ENCODE measurements at places on chromosomes 1 and 21.

- no peak for DNase-seq
Observed at GRCh38 chr1:168202941-168203654, 22.7 kb upstream of the SFT2D2 start.

DNA sequence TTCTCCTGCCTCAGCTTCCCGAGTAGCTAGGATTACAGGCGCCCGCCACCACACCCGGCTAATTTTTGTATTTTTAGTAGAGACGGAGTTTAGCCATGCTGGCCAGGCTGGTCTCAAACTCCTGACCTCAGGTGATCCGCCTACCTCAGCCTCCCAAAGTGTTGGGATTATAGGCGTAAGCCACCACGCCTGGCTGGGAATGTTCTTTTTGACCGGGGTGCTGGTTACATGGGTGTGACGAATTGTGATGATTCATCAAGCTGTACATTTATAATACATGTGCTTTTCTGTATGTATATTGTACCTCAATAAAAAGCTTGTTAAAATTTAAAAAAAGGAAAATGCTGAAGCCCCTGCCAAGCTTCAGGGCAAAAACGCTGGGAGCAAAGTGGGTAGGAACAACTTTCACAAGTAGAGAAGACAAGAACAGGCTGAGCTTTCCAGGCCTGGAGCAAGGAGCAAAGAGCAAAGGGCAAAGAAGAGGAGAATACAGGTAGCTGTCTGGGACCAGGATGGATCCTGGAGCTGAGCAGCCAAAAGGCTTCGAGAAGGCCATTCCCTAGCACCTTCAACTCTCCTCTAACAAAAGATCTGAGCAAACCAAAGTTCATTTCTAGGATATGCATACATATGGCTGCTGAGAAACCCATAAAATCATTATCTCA, 20.5 kb upstream of the YRDC start:
- no peak for DNase-seq

- peak; percentile 55 for DNase-seq
Observed at GRCh38 chr21:34845521-34846451, 177.0 kb downstream of the CLIC6 start.

DNA sequence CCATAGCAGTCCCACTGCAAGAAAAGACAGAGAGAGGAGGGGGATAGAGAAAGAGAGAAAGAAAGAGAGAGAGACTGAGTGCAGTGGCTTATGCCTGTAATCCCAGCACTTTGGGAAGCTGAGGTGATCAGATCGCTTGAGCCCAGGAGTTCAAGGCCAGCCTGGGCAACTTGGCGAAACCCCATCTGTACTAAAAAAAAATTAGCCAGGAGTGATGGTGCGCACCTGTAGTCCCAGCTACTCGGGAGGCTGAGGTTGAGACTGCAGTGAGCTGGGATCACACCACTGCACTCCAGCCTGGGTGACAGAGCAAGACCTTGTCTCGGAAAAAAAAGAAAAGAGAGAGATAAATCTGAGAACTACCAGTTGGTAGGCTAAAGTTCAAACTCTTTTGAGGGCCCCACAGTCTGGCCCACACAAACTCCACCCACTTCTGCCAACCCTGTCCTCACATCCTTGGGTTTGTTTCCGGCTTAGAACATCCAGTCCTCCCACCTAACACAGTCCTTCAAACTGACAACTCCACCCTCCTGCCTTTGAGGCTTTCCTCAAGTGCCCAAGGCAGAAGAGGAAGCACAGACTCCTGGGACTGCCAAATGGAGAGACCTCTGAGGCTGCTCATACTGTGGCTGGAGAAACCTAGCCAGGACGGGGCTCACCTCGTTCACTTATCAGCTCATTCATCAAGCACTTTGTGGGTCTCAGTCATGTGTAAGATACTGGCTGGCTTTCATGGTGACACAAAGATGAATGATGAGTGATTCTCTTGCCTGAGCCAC, 20.1 kb downstream of the TFAP2E start:
- DNase-seq = no peak

DNA sequence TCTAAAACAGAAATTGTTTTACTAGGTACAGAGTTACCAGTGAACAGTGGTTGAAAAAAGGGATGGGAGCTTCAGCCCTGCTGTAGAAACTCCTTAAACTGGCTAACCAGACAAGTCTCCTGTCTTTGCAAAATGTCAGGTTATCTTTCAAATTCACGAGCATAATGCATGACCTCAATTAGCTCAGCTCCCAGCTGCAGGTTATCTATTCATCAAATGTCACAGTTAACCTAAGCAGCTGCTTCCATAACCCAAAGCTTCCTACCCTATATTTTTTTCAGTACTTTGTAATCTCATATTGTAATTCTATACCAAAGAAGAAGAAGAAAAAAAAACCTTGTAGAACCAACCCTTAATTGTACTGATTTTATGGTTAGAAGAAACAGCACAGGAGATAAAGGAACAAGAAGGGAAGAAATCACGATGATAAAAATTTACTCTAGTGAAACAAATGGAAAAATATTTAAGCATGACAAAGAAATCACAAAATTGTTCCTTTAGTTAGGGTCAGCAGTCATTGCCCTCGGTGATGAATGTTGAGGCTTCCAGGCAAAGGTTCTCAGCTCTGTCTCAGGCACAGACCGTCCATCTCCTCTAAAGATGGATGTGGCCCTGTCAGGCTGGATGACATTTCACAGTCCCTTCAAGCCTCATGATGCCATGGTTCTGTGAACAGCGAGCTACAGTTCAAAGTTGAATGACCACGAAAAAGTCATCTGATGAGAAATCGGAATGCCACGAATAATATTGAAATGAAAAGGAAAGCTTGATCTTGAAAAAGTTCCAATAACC, 95.9 kb downstream of the PLD5 start:
- DNase-seq = no peak

- DNase-seq = no peak
Observed at GRCh38 chr21:42784276-42784675, 95.1 kb downstream of the WDR4 start.

DNA sequence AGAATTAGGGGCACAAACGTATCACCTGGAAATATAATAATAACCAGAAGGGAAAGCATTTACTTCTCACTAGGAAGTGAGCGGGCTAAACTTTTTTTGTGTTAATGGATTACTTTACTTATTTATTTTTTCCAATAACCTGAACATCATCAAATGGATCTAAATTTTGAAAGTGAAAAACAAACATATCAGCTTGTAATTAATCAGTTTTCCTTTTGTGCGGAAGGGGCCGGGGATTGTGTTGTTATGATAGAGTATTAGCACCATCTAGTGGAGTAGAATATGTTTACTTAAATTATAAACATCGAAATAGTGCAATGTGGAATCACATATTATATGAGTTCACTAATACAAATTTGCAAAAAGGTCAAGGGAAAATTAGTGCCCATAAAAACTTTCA, 9.0 kb downstream of the CFH start:
- DNase-seq = no peak

GRCh38 chr1:185291652-185292051, 25.4 kb downstream of the IVNS1ABP start:
- DNase-seq = no peak

DNA sequence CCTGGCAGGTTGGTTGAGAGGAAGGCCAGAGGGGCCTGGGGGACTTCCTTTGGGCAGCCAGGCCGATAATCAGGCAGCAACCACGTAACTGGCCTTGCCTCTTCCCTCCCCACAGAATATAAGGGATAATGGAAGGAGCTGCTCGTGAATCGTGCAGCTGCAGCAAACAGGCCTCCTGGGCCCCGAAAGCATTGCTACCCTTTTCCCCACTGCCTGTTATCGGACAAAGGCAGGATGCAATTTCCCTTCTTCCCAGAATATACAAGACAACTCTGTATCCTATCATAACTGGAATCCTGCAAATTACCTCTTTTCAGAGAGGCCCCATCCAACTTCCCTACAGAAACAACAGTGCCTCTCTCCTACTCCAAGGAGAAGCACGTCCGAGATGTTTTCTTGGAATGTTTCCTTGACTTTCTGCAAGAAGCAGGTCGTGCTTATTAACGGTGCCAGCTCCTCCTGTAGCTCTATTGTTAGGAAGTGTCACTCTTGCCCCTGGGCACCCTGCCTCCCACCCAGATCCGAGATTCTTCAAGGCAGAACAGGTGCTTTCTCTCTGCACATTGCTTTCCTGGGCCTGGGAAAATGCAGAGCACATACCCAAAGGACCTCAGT, 106.0 kb upstream of the TIAM1 start:
- DNase-seq = peak; percentile 65

DNA sequence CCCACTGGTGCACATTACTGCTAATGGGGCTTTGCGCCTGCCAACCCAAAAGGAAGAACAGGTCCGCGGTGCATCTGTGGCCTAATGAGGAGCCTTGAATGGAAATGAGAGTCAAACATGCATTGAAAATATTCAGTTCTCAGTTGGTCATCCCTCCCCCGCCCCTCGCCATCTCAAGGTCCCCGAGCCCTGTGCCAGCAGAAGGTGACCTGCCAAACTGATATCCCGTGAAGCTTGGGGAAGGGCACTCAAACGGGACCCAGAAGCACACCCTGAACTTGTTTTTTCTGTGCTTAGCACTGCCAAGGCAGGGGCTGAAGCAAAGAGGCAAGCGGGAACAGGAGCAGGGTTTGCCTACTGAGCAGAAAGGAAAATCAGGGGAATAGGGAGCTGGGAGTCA, 67.9 kb upstream of the ZNF648 start:
- no peak for DNase-seq

- no peak for DNase-seq
Observed at GRCh38 chr1:239025223-239025622, 361.1 kb upstream of the CHRM3 start.

DNA sequence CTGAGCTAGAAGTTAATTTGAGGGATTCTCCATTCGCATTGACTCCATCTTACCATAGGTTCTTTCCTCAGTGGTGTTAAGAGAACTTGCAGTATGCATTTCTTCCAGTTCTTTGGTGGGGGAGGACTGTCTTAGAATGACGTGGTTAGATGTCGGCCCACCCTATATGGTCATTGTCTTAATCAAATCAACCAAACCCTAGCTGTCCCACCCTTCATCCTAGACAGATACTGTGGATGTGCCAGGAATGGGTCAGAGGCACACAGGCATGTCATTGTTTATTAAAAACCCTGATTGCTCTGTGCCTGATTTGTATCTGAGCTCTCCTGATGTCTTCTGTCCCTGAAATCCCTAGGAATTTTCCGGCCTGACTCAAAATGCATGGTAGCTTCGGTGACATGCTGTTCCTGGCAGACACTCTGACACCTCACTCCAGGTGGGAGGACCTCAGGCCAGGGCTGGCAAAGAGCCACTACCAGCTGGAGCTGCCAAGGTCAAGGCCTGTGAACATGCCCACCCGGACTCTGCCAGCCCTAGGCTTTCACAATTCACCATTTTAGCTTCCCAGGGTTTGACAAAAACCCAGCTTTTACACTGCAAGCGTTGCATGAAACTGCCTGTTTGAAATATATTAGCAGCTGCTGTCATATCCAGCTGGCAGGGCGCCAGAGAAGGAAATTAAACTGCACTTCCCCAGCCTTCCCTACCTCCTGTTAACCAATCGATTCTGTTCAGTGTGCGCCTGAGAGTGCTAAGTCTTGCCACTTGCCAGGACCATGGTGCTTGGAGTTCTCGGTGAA, 134.0 kb downstream of the FAM78B start:
- peak; percentile 68 for DNase-seq

DNA sequence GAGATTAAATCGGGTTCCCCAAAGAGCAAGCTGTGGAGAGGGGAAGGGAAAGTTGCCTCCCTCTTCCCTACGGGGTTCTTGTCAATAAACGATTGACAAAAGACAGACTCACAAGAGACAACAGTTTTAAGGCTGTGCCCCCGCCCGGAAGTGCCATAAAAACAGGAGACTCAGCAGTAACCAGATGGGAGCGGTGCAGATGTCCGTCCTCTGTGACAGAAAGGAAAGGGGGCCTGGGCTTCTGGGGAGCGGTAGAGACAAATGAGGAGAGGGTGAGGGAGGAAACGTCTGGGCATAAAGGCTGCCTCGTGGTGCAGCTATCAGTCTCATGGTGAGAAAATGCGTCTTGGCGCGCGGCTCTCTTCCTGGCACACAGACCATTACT, 5.9 kb downstream of the TP73 start:
- peak; percentile 5 for DNase-seq

GRCh38 chr1:96978444-96978843, 256.9 kb downstream of the PTBP2 start:
- no peak for DNase-seq

DNA sequence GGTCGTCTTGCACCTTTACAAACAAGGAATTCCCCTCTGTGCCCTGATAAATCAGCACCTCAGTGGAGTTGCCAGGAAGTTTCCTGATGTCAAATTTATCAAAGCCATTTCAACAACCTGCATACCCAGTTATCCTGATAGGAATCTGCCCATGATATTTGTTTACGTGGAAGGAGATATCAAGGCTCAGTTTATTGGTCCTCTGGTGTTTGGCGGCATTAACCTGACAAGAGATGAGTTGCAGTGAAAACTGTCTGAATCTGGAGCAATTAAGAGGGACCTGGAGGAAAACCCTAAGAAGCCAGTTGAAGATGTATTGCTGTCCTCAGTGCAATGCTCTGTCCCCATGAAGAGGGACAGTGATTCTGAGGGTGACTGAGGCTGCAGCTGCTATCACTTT, 38.3 kb downstream of the ZFYVE9 start:
- DNase-seq = no peak

DNA sequence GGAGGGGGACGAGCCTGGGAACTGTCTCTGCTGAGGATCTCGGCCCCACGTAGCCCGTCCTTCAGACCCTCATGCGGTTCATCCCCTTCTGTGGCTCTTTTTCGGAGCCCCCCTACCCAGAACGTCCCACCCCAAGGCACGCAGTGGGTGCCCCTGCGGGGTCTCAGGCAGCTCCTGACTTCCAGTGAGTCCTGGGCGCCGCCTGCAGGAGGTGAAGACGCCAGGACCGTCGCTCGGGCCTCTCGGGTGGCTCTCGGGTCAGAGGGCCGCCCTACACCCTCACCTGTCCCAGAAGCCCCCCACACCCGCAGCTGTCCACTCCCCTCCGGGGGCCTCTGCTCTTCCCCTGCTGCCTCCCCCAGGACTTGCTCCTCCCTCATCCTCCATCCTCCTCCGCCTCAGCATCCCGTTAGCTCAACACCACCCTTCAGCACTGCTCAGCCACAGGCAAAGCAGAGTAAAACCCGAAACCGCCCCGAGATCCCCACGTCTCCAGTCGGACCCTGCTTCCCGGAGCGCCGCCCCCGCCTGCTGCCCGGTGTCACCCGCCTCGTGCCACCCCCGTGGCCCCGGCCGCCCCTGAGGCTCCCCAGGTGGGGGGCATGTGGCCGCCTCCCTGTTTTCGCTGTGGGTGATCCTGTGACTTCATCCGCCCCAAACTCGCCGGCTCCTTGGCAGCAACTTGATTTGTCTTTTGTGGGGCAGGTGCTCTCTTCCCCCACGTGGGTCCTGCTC, 13.3 kb upstream of the POFUT2 start:
- peak; percentile 31 for DNase-seq

DNA sequence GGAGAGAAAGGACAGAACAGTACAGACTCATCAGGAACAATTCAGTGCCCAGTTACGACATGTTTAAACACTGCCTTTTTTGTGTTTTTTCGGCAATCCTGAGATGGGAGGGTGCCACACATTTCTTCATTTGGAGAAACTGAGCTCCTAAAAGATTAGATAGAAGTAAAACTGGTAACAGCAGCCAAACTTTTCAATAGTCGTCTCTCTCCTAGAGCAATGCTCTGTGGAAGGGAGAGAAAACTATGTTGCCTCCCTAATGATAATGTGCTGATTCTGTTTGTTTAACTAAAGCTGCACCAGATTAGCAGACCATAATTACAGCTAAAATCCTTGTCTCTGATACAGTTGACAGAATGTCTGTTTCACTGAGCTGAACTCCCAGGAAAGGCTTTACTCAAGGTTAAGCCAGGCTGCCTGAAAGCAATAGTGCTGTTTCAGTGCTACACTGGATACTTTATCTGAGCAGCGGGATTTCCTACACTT, 76.2 kb upstream of the CXADR start:
- DNase-seq = no peak

Measured in right hindlimb (tissue), 1 donor.